ENCODE measurements at places on chromosomes 6 and 20.

DNA sequence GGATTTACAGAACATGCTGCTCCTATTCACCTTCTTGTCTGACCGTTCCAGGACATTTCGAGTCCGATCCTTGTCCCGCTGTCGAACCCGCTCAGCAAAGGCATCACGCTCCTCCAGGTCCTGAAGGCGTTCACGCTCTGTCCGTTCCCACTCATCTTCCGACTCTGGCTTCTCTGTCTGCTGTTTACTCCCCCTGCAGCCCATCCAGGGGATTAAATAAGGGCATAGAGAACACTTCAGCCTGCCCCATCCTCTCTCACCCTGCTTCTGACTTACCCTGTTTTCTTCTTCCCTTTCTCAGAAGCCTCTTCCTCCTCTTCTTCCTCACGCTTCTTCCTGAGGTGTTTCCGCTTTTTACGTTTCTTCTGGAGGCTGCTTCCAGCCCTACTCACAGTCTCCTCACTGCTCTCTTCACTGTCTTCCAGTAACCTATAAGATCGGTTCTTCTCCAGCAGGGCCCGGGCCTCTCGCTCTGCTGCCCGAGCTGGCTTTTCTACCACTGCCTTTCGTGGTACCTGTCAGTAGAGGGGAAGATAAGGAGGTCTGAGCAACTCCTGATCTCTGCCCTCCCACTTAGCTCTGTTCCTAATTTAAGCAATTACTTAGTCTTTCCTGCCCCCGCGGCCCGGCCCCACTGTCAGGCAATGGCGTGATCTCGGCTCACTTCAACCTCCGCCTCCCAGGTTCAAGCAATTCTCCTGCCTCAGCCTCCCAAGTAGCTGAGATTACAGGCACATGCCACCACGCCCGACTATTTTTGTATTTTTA, 1.9 kb downstream of the DHX16 start:
- DNase-seq, result no peak

DNA sequence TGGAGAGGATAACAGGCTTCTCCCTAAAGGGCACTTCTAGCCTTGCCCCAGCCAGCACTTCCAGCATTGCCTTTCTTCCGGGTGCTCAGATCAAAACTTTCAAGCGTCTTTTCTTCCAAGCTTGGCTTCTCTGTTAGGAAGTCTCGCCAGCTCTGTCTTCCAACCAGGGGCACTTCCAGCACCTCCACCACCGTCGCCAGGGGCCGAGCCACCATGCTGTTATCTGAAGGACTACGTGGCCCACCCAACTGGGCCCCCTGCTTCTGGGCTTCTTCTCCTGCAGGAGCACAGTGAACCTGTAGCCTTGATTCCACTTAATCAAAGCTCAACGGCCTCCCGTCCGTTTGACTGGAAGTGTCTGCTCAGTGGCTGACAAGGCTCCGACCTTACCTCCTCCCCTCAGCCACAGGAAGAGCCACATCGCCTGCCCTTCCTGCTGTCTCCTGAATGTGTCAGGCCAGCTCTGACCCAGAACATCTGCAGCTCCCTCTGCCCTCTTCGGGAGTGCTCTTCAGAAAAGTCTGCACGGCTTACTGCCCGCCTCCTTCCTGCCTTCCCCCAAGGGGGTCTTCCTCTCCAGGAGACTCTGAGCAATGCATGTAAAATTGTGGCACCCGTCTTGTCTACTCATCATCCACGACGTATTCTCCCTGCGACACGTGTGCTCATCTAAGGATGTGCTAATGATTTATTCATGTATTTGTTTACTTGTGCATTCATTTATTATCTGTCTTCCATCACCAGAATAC, 527.0 kb downstream of the CDH26 start:
- no peak for DNase-seq

- no peak for DNase-seq
These were observed 106.7 kb upstream of the AHI1 start for GRCh38 chr6:135604035-135604860.

- DNase-seq, result no peak
These were observed 1.3 kb downstream of the MAN1A1 start for GRCh38 chr6:119348096-119348747.

DNA sequence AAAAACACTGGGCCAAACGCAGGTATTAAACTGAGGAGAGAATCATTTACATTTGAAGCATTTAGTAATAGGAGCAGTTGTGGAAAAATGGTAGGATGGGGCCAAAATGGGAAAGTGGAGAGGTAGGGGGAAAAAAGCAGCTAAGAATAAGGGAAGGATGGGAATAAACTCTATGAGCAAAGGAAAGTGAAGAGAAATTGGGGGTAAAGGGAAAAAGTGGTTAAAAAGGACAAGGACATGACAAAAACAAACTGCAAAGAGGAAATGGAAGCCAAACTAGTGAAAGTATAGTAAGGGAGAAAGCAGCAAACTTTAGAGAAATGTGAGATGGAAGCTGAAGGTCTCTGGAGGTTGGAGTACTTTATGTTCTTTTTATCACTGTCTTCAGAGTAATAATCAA, 6.2 kb upstream of the ZSCAN16 start:
- no peak for DNase-seq

DNA sequence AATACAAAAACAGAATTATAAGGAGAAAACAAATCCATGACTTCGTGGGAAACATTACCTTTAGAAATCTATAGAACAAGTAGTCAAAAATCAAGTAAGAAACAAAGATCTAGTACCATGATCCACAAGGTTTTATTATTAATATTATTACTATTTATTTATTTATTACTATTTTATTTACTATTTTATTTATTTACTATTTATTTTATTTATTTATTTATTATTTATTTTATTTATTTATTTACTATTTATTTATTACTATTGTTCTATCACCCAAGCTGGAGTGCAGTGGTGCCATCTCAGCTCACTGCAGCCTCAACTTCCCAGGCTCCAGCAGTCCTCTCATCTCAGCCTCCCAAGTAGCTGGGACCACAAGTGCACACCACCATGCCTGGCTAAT, 13.5 kb upstream of the ELMO2 start:
- no peak for DNase-seq

DNA sequence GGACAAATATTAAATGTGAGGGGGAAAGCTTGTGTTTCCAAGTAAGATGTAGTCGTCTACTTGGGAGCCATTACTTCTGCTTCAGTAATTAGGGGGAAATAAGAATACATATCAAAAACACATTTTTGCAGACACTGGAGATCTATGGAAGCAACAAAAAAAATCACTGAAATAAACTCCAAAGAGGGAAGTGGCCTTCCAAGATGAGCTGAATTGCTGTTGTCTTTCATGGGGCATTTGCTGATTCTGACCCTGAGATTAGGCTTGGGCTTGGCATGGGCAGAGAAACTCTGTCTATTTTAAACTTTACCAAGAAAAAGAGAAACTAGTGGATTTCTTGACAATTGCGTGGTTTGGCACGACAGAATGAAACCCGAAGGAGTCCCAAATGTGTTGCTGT, 120.1 kb downstream of the MAP3K5 start:
- DNase-seq, result no peak

- DNase-seq, result no peak
These were observed 193.7 kb upstream of the PROKR2 start for GRCh38 chr20:5510446-5510845.

DNA sequence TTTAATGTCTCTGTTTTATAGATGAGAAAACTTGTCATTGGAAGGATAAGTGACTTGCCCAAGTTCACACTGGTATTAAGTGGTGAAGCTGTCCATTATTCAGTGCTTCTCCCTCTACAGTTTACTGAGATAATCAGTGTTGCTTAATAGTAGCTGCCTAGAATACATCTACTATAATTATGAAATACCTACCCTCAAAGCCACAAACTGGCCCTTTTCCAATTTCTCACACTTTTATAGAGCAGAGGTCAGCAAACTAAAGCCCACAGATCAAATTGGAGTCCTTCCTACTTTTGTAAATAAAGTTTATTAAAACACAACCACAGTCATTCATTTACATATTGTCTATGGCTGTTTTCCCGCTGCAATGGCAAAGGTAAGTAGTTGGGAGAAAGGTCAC, 73.5 kb downstream of the EYS start:
- no peak for DNase-seq

DNA sequence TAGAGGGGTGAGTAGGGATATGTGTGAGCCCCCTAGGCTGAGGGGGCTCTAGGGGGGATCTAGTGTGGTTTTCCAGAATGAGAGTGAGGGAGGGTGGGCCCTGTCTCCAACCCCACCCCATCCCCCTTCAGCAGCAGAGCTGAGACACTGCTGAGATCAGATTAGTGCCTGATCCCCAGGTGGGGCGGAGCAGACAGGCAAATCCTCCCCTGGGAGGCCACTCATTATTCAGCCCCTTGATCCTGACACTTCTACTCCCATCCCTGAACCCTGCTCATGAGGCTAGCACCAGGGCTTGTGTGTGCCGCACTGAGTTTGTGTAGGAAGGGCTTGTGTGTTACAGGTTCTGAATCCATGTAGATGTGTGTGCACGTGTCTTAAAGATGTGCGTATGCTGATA, 42.5 kb downstream of the SPDEF start:
- no peak for DNase-seq

- DNase-seq, result no peak
These were observed 57.3 kb downstream of the SULF2 start for GRCh38 chr20:47727909-47728361.
